ENCODE measurements at places on chromosomes 11 and 22.
A peak's percentile ranks its signal among the peaks of the same experiment; 100 is the strongest.

- DNase-seq: no peak
Observed at GRCh38 chr11:95863486-95864140, 60.3 kb downstream of the MTMR2 start.

DNA sequence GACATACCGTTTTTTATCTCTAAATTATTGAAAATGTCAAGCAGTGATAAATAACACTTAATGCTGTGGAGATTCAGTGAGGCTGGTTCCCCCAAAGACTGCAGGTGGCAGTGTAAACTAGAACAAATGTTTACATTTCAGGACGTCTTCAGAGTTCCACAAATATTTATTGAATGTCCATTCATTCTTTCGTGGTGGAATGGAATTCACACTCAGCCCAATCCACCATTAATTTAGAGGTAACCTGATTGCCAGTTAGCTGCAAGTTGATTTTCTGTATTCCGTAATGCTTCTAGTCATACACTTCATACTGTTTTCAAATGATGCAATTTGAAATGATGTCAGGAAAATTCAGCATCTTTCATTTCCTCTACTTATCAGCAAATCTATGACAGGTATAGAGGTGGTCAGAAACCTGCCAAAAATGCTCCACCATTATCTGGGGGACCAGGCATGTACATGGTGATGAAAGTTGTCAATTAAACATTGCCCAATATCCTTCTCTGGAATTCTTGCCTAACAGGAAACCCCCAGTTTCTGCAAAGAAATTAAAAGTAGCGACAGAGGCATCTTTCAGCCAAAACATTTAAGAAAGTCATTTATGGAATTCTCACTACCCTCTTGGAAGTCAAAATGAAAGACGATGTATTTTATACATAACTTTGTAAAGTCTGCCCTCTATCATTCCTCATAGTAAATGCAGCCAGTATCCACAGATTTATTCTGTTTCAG is 94.3 kb upstream of the BMAL1 start:
- DNase-seq: peak; percentile 38

DNA sequence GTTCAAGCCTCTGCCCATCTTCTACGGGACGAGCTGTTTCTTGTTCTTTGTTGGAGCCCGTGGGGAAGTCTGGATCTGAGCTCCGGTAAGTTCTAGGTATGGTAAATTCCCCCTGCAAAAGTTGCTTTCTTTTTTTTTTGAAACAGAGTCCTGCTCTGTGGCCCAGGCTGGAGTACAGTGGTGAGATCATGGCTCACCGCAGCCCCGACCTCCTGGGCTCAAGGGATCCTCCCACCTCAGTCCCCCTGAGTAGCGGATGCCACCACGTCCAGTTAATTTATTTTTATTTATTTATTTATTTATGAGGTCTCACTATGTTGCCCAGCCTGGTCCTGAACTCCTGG is 35.5 kb upstream of the MOB2 start:
- DNase-seq: no peak

GRCh38 chr11:69320756-69321741 is 27.1 kb downstream of the MYEOV start:
- DNase-seq: no peak

- DNase-seq: peak; percentile 87
Observed at GRCh38 chr11:116981266-116981885, 116.9 kb downstream of the SIK3 start.

DNA sequence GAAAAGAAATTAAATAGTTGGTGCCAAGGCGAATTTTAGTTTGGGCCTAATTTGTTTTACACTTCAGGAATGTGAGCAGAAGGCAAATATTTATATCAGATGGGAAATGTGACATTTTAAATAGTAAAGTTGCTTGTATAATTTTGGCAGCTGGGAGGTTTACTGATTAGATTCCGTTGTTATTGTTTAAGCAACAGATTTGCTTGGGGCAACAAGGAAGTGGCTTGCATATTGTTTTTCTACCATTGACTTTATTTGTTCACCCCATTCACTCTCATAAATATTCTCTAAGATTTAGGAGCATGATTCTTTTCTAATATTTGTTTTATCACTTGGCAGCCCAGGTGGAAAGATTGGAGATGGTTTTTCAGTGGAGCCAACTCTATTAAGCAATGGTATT is 40.5 kb upstream of the RAG2 start:
- DNase-seq: no peak

DNA sequence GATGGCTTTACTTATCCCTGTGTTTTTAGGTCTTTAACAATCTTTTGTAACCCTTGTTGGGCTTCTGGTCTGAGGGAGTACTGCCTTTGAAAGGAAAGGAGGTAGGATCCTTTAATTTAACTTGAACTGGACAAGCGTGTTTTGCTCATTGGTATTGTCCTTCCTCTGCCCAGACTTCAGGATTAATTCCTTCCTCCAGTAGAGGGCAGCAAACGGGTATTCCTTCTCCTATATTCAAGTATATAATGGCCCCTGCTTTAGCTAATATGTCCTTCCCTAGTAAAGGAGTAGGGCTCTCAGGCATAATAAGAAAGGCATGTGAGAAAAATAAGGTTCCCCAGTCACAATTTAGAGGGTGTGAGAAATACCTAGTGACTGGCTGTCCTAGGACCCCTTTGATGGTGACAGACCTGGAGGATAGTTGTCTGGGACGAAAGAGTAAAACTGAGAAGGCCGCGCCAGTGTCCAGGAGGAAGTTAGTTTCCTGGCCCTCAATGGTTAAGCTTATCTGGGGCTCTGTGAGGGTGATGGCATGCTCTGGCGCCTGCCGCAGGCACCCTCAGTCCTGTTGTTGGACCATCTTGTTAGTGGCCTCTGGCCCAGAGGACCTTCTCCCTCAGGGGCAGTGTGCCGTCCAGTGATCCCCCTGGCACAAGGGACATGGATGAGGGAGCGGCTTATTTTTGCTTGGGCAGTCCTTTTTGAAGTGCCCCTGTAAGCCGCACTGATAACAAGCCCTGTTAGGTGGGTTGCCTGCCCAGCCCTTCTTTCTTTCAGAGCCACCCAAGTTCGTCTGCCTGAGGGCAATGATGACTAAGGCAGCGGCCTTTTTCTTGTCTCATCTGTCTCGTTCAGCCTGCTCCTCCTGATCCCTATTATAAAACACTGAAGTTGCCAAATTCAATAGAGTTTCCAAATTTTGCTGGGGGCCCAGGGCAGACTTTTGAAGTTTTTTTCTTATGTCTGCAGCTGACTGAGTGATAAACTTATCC is 51.8 kb downstream of the C11orf71 start:
- DNase-seq: peak; percentile 74

DNA sequence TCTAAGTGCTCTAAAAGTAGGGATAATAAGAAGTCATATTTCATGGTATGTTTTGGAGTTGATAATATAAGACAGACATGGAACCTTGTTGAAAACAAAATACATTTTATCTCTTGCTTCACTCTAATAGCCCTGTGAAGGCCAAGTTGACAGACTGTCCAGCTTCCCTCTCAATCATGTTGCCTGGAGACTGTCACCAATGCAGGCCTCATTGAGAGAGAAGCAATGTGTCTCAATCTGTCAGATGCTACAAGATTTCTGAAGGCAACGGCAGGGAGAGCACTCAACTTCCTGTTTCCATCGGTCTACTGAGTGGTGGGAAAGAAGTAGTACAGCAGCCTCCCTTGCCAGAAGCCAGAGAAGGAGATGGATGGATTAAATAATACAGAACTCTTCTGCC is 23.6 kb upstream of the FJX1 start:
- DNase-seq: peak; percentile 43

DNA sequence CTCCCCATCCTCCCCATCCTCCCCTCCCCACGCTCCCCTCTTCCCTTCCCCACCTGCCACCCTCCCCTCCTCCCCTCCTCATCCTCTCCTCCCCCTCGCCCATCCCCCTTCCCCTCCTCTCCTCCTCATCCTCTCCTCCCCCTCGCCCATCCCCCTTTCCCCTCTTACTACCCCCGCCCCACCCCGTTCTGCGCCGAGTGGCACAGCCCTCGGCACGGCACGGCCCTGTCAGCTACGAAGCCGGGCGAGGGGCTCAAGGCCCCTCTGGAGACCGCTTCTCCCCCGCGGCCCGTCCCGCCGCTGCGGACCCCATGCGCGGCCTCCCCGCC is 449.9 kb downstream of the OPCML start:
- no peak for DNase-seq

- no peak for DNase-seq
Observed at GRCh38 chr11:119306373-119306890, 10.5 kb downstream of the MCAM start.

DNA sequence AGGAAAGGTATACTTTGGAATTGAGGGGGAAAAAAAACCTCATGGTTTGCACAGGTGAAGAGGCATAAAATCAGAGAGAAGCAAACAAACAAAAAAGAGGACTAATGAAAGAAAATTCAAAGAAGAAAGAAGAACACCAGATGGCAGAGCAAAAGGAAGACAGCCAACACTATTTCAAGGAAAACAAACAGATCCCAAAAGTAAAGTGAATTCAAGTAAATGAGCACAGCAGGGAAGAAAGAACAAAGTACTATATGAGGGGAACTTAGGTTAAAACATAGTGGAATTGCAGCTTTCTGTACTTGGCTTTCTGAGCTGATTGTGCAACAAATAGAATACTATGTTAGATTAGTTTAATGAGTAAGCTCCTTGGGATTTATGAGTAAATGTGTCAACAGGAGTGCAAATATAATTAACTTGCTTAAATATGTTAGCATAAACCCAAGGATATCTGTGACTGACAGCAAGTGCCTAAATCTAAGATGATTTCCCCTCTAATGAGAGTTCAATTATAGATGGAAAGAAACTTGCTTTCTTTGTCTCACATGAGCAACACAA is 404.6 kb upstream of the CNTN5 start:
- DNase-seq: no peak

GRCh38 chr22:47310601-47311000 is 548.2 kb downstream of the TBC1D22A start:
- DNase-seq: no peak

GRCh38 chr11:113859665-113860064 is 15.7 kb downstream of the USP28 start:
- DNase-seq: no peak

DNA sequence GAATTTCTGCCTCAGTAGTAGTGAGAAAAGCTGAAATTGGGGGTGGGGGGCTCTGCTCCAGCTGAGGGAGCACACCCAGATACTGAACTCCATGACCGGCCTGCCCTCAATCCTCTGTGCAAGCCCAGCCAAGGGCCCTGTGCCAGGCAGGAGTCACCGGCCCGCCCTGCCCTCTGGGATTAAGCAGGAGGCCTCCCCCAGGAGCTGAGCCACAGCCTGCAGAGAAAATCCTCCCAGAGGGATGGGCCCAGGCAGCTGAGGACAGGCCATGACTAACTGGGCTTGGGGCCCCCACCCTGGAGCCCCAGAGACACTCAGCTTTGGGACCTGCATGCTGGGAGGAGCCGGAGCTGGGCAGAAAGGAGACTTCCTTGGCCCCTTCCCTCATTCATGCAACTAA is 48.8 kb downstream of the MN1 start:
- no peak for DNase-seq

DNA sequence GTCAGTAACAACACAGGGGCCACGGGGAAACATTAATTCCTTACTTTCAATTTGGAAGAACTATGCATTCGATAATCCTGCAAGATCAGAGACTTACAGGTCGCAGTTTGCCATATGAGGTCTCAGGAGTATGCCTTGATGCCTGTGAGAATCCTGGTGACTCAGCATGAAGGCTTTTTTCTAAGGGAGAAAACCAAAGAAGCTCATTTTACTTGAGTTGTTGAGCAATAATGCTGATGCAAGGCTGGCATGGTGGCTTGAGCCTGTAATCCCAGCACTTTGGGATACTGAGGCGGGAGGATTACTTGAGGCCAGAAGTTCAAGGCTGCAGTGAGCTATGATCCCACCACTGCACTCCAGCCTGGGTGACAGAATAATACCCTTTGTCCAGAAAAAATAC is 26.6 kb downstream of the ATG16L2 start:
- DNase-seq: peak; percentile 37

- no peak for DNase-seq
Observed at GRCh38 chr11:33554219-33554618, 146.4 kb downstream of the C11orf91 start.

DNA sequence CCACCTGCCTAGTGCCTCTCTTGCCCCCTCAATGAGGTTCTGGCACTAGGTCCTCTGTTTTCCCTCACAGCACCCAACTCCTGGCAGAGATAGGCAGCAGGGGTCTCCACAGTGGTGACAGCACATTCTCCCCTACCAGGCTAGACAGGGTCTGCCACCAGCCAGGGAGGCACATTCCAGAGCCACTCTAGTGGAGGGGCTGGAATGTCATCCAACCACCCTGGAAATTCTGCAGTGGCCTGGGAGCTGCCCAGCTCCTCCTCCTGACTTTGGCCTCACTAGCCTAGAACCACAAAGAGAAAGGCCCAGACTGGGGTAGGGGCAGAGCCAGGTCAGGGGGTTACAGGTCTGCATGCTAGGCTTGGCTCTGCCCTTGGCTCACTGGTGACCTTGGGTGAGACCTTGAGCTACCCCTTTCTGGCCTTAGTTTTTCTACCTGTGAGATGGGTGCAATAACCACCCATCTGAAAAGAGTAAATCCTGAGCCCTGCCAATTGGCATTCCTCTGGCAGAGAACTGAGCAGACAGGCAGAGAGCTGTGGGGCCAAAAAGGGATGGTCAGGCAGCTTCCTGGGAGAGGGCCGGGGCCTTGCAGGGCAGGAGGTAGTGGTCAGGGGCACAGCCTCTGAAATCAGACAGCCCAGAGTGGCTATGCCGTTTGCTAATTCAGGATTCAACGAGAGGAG is 7.1 kb downstream of the P2RY2 start:
- no peak for DNase-seq

- no peak for DNase-seq
Observed at GRCh38 chr22:43824724-43825420, 12.8 kb upstream of the EFCAB6 start.

DNA sequence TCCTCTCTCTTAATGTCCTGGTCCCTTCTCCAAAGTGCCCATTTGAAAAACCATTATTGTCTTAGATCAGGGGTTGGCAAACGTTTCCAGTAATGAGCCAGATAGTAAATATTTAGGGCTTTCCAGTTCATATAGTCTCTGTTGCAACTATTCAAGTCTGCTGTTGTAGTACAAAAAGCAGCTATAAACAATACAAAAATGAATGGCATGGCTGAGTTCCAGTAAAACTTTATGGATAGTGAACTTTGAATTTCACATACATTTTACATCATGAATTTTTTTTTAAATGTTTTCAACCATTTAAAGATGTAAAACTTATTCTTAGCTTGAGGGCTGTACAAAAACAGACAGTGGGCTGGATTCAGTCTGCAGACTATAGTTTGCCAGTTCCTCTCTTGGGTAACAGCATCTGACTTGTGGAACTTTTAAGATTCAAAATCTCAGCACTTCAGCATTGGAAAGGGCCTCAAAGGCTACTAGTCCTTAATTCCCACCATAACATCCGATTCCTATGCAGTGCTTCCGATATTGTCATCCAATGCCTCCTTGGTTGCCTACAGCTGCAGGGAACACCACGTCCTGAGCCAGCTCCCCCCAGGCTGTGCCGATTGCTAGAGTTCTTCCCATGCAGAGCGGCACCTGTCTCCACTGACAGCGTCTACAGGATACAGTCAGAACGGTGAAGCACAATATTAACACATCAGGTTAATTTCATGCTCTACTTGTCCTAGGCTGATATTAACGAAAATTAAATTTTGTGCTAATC is 65.6 kb upstream of the E2F8 start:
- DNase-seq: no peak

GRCh38 chr22:28923826-28924732 is 40.7 kb downstream of the ZNRF3 start:
- DNase-seq: no peak

- no peak for DNase-seq
Observed at GRCh38 chr11:112506852-112507251, 246.2 kb upstream of the PLET1 start.

GRCh38 chr22:46063846-46064227 is 86.5 kb upstream of the PPARA start:
- DNase-seq: no peak

Measured in suppressor macrophage treated with lipopolysaccharide for 1 hour (primary cell).